Dermis lymphatic vessel endothelial cell (primary cell): ENCODE measurements at places on chromosomes 3 and 15. TPM values are rescaled to one million over a fixed set of nuclear protein-coding genes. Genes with fewer than 3 reads are reported as not detected.

Gene RAP2B
- 22.3 and 22.5 TPM in 2 replicates for total RNA-seq

Gene RARRES1
- 0.98 and 2.3 TPM in 2 replicates for total RNA-seq

Gene CPN2
- not detected in 2 replicates for total RNA-seq

Gene DOCK3
- total RNA-seq = under 0.01 TPM in 2 replicates

Gene GPR149
- not detected in 2 replicates for total RNA-seq

Gene VPS33B
- total RNA-seq = 10.4 and 13.0 TPM in 2 replicates

Gene BNC1
- total RNA-seq = 1.1 and 2.8 TPM in 2 replicates

Gene FOXL2NB
- total RNA-seq = under 0.01 TPM in 1 of 2 replicates, not detected in the other

Gene TM4SF18
- 258 and 437 TPM in 2 replicates for total RNA-seq

Gene PPP2R3A
- total RNA-seq = 4.4 and 4.6 TPM in 2 replicates

Gene ACP3
- not detected in 2 replicates for total RNA-seq

Gene ROPN1
- not detected in 2 replicates for total RNA-seq

Gene RGMA
- under 0.01 TPM in 1 of 2 replicates, not detected in the other for total RNA-seq

Gene LTK
- total RNA-seq = 0.09 TPM in 1 of 2 replicates, not detected in the other

Gene PRTG
- total RNA-seq = 0.54 and 2.6 TPM in 2 replicates

Gene ATG3
- total RNA-seq = 55.6 and 71.2 TPM in 2 replicates

Gene CYP8B1
- total RNA-seq = not detected in 2 replicates

Gene GASK1A
- under 0.01 and 0.09 TPM in 2 replicates for total RNA-seq

Gene PCSK6
- total RNA-seq = 34.4 and 37.1 TPM in 2 replicates

Gene ASB14
- not detected in 2 replicates for total RNA-seq

Gene BBX
- total RNA-seq = 33.4 and 47.6 TPM in 2 replicates

Gene SPATA12
- total RNA-seq = 0.22 and 0.52 TPM in 2 replicates

Gene ADGRG7
- not detected in 2 replicates for total RNA-seq
